ENCODE measurements at places on chromosomes 7 and 10.

DNA sequence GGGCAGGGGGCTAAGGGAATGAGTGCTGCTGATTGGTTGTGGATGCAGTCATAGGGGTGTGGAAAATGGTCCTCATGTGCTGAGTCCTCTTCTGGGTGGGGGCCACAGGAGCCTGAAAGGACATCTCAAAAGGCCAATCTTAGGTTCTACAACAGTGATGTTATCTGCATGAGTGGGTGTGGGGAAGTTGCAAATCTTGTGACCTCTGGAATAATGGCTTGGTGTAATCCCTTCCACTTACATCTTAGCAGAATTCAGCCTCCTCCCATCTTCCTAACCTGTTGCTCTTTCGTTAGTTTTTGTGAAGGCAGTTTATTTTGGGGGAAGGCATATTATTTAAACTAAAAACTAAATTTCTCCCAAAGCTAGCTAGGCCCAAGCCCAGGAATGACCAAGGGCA, 42.0 kb upstream of the OIT3 start:
- H3K27me3 ChIP-seq, result no peaks in the 10 kb centered on the region

DNA sequence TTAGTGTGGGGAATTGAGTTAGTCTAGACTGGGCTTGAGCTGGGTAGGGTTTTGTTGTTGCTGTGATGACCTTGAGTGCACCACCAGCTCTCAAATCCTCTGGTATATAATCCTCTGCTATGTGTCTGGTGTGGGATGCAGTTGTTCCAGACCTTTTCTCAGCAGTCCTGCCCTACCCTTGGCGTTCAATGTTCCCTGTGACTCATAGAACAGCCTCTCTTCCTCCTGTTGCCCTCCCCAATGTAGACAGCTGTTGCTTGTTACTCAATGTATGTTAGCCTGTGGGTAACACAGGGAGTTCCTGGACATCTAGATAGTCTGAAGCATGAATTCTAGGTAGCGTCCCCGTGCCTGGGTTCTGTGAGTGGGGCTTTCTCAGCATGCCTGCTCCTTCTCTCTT, 19.8 kb downstream of the ACBD7 start:
- no peak for DNase-seq
- no peaks in the 10 kb centered on the region for H3K4me1 ChIP-seq
- H3K27ac ChIP-seq, result no peak overlapping the region
- H3K36me3 ChIP-seq, result no peaks in the 10 kb centered on the region
- no peaks in the 10 kb centered on the region for H3K27me3 ChIP-seq

GRCh38 chr7:19619122-19619521, 89.7 kb downstream of the POLR1F start:
- H3K4me1 ChIP-seq, result no peaks in the 10 kb centered on the region
- no peaks in the 10 kb centered on the region for H3K27me3 ChIP-seq
- H3K4me3 ChIP-seq, result no peak overlapping the region
- H3K36me3 ChIP-seq, result no peaks in the 10 kb centered on the region

- DNase-seq, result no peak
- no peaks in the 10 kb centered on the region for H3K4me1 ChIP-seq
- no peak overlapping the region for H3K4me3 ChIP-seq
- no peak overlapping the region for H3K27ac ChIP-seq
Measured at GRCh38 chr7:103525937-103526336, 79.9 kb upstream of the SLC26A5 start.

GRCh38 chr7:151007469-151007898, 16.7 kb downstream of the NOS3 start:
- no peaks in the 10 kb centered on the region for H3K27me3 ChIP-seq
- DNase-seq, result no peak
- no peaks in the 10 kb centered on the region for H3K4me1 ChIP-seq
- H3K27ac ChIP-seq, result no peak overlapping the region
- H3K4me3 ChIP-seq, result no peak overlapping the region

DNA sequence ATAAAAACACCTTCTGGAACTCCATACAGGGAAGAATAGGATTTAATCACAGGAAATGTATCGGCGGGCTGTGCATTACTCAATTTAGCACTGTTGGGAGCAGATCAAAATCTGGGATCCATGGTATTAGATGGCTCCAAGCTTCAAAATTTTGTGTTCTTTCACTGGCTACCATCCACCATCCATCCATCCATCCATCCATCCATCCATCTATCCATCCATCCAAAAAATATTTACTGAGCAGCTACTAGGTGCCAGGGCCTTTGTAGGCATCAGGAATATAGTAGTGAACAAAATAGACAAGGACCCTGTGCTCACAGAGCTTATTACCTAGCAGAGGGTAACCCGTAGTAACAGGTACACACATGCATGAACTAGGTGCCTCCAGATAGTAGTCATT, 280.2 kb downstream of the CCDC3 start:
- no peak for DNase-seq
- H3K27me3 ChIP-seq, result no peaks in the 10 kb centered on the region
- H3K4me1 ChIP-seq, result no peaks in the 10 kb centered on the region
- H3K4me3 ChIP-seq, result no peak overlapping the region

DNA sequence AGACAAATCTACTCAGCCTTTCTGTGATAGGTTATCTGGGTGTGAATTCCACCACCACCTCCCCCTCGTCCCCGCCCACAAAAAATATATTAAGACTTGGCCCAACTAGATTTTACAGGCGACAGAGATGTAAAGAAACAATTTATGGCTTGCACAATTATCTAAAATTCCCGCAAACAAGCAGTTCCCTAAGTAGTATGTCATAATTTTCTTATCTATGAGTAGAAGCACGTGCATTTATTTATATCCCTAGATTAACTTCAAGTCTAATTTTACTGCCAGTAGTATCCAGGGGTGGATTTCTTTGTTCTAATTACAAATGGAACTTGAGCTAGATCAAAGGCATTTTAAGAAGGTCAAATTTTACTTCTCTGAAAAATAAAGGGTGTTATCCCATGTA, 1.7 kb downstream of the TSPAN12 start:
- no peaks in the 10 kb centered on the region for H3K4me1 ChIP-seq
- no peak overlapping the region for H3K27ac ChIP-seq
- peaks cover 4% of the 10 kb centered on the region for H3K27me3 ChIP-seq
- DNase-seq, result no peak
- H3K36me3 ChIP-seq, result no peaks in the 10 kb centered on the region

DNA sequence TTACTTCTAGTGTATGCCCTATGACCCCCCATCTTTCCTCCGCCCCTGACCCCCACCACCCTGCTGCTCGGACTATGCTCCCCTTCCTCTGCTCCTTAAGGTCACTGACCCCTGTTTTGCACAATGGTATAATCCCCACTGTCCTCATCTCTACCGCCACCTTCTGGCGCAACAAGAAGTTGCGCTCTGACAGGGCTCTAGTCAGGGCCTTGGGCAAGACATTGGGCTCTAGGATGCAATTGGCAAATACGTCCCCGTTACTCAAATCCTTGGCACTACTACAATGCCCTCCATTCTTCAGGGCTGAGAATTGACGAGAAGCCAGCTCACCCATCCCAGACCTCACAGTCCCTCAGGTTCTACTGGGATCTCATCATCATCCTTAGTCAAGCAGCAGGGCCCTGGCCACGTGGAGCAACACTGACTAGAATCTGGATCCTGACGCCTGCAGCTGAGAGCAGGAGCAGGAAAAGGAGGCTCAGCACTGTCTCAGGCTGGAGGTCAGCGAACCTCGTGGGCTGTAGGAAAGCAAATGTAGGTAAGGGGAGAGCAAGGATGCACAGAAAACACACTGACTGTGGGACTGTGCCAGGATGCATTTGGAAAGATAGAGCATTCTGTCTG, 10.6 kb downstream of the LRIT2 start:
- no peak for DNase-seq
- no peaks in the 10 kb centered on the region for H3K27me3 ChIP-seq
- H3K36me3 ChIP-seq, result no peaks in the 10 kb centered on the region
- H3K4me1 ChIP-seq, result no peaks in the 10 kb centered on the region
- no peak overlapping the region for H3K4me3 ChIP-seq

DNA sequence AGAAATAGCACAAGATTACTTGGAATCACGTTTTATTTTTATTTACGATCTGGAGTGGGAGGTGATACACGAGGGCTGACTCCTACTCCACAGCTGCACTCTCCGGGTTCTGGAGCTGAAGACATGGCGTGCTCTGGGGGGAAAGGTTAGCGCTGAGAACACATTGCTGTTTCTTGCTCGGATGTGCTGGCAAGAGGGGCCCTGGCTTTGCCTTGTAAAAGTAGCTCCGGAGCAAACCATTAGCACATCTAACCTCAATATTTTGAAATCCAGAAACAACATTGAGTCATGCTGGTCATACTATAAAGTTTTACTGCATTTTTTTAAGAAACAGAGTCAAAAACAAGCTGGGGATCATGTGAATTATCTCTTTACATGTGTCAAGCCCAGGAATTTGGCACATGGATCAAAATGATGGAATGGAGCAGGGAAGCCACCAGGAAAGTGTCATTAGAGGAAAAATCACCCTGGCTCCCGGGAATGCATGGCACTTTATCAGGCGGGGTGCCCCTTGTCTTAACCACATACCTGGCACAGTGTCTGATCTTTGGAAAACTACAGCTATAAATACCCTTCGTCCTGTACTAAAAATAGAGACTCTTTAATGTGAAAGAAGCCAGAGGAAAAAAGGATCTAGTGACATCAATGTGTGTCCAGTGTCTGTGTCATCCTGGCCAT, 31.6 kb upstream of the LYZL1 start:
- H3K36me3 ChIP-seq, result no peaks in the 10 kb centered on the region
- no peak overlapping the region for H3K27ac ChIP-seq
- H3K4me3 ChIP-seq, result no peak overlapping the region
- H3K4me1 ChIP-seq, result no peaks in the 10 kb centered on the region
- peaks cover 2% of the 10 kb centered on the region for H3K27me3 ChIP-seq

DNA sequence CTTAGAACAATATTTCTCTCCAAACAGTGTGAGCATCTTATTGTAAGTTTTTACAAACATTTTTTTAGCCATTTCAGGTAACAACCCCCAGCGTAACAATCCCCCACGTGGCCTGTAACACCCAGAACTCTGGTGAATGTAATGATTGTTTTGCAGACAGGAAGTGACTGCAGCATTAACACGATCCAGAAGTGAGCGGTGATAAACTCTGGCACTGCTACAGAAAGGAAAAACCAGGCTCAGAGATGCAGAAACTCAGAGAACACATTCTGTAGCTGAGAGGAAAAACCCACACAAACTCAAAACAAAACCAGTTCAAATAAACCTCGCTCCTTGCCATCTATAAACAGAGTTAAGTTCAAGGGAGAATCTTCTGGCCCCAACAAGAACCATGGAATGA, 285.7 kb downstream of the FGFR2 start:
- H3K27ac ChIP-seq, result no peak overlapping the region
- no peak overlapping the region for H3K4me3 ChIP-seq

DNA sequence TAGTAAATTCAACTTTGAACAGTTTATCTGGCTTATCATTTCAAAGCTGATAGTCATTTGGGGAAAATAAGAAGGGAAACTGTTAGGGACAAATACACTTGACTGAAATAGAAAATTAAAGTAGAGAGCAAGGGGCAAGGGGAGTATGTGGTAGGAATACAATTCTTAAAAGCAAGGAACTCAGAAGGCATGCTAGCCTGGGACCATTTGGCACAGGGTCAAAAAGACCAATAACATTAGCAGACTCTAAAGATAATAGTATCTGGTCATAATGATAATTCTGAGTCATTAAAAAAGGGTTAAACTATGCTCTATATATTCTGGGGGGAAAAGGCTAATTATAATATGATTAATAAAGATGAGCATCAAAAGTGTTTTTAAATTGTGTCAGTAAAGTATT, 112.2 kb downstream of the CNOT4 start:
- H3K27me3 ChIP-seq, result no peaks in the 10 kb centered on the region
- H3K27ac ChIP-seq, result no peak overlapping the region
- DNase-seq, result no peak
- no peaks in the 10 kb centered on the region for H3K36me3 ChIP-seq
- no peaks in the 10 kb centered on the region for H3K4me1 ChIP-seq

- no peaks in the 10 kb centered on the region for H3K4me1 ChIP-seq
- no peaks in the 10 kb centered on the region for H3K27me3 ChIP-seq
- no peaks in the 10 kb centered on the region for H3K36me3 ChIP-seq
- no peak overlapping the region for H3K4me3 ChIP-seq
Measured at GRCh38 chr10:21473541-21473940, 51.9 kb downstream of the SKIDA1 start.

- no peak for DNase-seq
- no peaks in the 10 kb centered on the region for H3K27me3 ChIP-seq
- no peaks in the 10 kb centered on the region for H3K4me1 ChIP-seq
- no peaks in the 10 kb centered on the region for H3K36me3 ChIP-seq
Measured at GRCh38 chr10:121999301-121999700, 10.3 kb downstream of the TACC2 start.

DNA sequence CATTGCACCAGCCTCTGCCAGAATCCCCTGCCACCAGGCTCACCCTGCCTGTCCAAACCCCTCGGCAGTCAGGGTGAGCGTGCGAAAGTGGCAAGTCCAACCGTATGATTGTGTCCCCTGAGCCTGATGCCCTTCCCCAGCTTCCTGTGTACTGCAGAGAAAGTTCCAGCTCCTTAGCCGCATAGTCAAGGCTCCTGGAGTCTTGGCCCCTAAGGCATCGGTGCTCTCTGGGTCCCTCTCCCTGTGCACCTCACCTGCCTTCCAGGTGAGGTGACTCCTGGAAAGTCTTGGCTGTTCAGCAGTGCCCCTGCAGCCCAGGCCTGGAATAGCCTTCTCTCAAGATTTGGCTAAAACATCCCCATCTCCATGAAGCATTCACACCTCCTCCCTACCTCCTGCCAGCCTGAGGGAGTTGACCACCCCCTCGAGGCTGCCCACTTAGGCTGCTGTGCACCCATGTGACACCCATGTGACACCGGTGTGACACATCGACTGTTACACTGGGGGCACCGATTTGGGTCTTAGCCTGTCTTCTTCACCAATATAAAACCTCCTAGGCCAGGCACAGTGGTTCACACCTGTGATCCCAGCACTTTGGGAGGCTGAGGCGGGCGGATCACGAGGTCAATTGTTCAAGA, 56.1 kb upstream of the ELN start:
- H3K36me3 ChIP-seq, result no peaks in the 10 kb centered on the region
- no peak for DNase-seq
- peaks cover 8% of the 10 kb centered on the region for H3K4me1 ChIP-seq
- no peak overlapping the region for H3K27ac ChIP-seq

DNA sequence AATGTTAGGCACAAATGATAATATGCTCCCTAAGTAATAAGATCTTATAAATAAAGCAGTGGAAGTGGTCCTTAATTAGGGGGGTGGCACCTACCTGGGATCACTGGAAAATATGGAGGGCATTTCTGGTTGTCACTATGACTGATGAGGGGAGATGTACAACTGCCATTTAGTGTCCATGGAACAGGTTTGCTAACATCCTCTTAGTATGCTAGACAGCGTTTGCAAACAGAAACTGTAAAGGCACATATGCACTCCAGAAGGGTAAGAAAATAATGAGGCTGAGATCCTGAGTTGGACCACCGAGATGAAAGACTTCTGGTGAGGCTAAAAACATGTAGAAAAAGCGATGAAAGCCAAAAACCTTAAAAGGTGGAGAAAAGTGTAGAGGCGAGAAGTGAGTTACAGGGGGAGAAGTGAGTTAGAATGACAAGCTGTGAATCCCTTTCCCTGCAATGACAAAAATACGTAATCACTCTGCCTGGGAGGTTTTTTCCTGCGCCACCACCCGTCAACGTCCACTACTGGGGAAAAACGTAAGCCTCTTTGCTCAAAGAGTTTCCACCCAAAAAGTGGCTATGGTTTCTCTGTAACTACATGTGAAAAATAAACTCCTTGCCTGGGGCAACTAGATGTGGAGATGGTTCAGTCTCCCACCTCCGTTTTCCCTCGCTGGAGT, 767 bp downstream of the KRIT1 start:
- peak overlapping the region; percentile 90 for H3K27ac ChIP-seq
- no peaks in the 10 kb centered on the region for H3K36me3 ChIP-seq
- DNase-seq, result no peak
- H3K27me3 ChIP-seq, result no peaks in the 10 kb centered on the region
- peak overlapping the region; percentile 93 for H3K4me3 ChIP-seq

- DNase-seq, result no peak
- no peak overlapping the region for H3K27ac ChIP-seq
- no peaks in the 10 kb centered on the region for H3K4me1 ChIP-seq
- H3K4me3 ChIP-seq, result no peak overlapping the region
- H3K27me3 ChIP-seq, result no peaks in the 10 kb centered on the region
Measured at GRCh38 chr7:153675131-153675530, 377.1 kb upstream of the DPP6 start.

Measured in GM12878 (cell line).